RWPE1 (cell line): ENCODE measurements at places on chromosomes 13 and 19.

GRCh38 chr19:55285229-55285890 is 1.6 kb downstream of the BRSK1 start:
- DNase-seq, result no peak

DNA sequence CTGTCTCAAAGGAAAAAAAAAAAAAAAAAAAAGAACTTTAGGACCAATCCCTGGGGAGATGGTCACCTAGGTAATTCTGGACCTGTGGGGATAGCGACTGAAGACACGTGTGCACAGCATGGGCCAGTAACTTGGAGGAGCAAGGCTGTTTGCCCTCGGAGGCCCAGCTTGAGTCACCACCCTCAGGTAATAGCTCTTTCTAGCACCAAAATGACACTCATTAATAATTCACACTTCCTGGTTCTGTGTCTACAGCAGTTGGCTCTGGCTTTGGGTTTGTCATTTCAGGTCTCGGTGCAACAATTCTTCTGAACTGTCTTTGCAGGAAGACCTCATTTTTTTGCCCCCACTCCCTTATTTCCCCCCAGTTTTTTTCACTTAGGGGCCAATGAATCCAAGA is 3.9 kb upstream of the ATP11A start:
- DNase-seq, result peak; percentile 14

GRCh38 chr19:41363371-41363752 is 587 bp downstream of the B9D2 start:
- DNase-seq, result no peak

DNA sequence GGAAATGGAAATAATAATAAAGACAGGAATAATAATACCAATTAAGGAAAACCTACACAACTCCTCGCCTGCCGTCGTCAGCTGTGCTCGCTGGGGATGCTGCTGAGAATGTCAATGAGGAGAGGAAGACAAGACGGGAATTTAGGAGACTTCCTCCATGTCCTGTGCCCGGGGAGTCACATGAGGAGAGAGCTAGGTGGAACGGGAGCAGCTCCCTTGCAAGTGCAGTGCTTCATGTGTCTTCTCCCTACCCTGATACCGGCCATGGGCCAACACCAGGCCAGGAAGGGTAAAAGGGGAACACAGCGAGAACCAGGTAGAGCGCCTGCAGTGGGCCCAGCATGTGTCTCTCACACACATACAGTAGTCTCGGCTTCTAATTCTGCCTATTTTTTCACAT is 11.8 kb downstream of the DOCK9 start:
- no peak for DNase-seq

DNA sequence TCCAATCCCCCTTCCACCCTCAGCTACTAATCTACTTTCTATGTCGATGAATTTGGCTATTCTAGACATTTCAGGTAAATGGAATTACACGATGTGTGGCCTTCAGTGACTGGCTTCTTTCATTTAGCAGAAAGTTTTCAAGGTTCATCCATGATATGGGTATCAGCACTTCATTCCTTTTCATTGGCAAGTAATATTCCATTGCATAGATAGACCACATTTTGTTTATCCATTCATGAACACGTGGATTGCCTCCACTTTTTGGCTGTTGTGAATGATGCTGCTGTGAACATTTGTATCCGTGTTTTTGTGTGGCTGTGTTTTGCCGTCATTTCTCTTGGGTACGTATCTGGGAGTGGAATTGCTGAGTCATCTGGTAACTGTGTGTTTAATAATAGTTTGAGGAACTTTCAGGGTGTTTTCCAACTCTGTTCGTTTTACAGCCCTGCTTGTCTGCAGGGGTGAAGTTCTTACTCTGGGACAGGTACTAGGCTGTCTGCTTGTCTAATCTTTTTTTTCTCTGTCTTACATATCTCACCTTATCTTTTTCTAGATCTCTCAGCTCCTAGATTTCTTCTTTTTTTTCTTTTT is 32.5 kb downstream of the MARK4 start:
- no peak for DNase-seq
